GM23338 (cell line): ENCODE measurements at places on chromosomes 7 and 10. TPM values are rescaled to one million over a fixed set of nuclear protein-coding genes. Genes with fewer than 3 reads are reported as not detected.
A peak's percentile ranks its signal among the peaks of the same experiment; 100 is the strongest.

GRCh38 chr7:138755842-138756590 is 41.8 kb upstream of the TMEM213 start:
- DNase-seq: no peak

DNA sequence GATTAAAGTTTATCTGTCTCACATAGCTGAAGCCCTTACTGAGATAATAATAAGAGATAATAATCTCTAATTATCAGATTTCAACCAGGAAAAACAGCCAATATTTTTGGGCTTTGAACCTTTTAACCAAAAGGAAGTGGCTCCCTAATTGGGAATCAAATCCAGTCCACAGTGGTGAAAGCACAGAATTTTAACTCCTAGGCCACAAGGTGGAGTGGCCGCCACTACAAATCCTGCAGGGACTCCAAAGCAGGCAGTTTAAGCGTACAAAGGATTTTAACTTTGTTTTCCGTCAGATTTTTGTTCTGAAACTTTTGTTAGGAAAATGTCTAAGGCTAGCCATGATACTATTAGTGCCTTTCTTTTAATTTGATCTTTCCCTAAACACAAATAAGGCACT is 99.6 kb upstream of the CCNY start:
- DNase-seq: peak; percentile 22

GRCh38 chr10:753530-753929 is 64.1 kb upstream of the DIP2C start:
- DNase-seq: no peak

DNA sequence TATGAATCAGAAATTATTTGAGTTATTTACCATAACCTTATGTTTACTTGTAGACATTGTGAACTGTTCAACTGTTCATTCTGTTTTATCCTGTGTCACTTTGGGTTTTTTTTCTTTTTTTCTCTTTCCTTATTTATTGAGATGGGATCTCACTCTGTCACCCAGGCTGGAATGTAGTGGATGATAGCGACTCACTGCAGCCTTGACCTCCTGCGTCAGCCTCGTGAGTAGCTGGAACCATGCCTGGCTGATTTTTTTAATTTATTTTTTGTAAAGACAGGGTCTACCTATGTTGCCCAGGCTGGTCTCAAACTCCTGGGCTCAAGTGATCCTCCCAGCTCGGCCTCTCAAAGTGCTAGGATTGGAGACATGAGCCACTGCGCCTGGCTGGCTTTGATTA is 97.1 kb downstream of the CSTF2T start:
- no peak for DNase-seq

The ZNF467 gene
- 0.10 and 0.19 TPM in 2 replicates for total RNA-seq

The FAM221A gene
- 29.9 and 31.4 TPM in 2 replicates for total RNA-seq

GRCh38 chr7:120995654-120996053 is 7.1 kb downstream of the CPED1 start:
- no peak for DNase-seq

- peak; percentile 74 for DNase-seq
Measured at GRCh38 chr7:102433219-102434038, at the start of gene ORAI2. TSS of gene ORAI2 (plus strand) at chr7:102433575. CDS start at chr7:102438957, 5,382 bp downstream.

- no peak for DNase-seq
Measured at GRCh38 chr10:124001391-124002148, 91.8 kb downstream of the CHST15 start.

GRCh38 chr7:57363321-57363720 is 86.7 kb upstream of the ZNF716 start:
- DNase-seq: no peak

DNA sequence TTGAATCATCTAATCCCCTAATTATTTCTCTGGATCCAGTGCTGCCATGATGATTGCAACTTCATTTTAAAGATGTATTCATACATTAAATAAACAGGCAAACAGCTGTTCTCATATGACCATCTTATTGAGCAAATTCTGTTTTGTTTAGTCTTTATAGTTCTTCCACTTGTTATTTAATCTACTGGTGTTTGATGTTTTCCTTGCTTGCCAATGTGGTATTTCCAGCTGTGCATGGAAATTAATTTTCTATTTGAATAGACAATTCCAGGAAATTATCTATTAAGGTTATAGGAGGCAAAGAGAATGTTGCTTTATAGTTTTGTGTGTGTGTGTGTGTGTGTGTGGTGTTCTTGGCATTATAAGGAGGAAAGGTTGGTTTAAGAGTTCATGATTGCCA is 167.0 kb upstream of the PRPS1L1 start:
- no peak for DNase-seq

The SPAM1 gene
- total RNA-seq: not detected in 2 replicates

The HTR7 gene
- total RNA-seq: 41.0 and 42.2 TPM in 2 replicates

DNA sequence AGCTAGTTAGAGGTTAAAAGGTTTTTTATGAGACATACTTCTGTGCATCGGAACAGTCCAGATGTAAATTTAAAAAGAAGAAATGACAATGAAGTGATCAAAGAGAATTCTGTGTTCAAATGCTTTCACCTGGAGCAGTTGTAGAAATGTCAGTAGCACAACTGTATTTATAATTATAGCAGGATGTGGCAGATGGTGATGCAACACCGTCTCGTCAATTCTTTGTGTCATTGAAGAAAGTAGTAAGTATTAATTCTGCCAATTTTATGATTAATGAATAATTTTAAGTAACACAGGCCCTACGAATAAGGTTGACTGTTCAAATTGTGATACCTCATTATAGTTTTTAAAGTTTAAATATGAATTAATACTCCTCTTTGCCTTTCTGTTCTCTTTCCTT is 171.1 kb downstream of the ADK start:
- no peak for DNase-seq

DNA sequence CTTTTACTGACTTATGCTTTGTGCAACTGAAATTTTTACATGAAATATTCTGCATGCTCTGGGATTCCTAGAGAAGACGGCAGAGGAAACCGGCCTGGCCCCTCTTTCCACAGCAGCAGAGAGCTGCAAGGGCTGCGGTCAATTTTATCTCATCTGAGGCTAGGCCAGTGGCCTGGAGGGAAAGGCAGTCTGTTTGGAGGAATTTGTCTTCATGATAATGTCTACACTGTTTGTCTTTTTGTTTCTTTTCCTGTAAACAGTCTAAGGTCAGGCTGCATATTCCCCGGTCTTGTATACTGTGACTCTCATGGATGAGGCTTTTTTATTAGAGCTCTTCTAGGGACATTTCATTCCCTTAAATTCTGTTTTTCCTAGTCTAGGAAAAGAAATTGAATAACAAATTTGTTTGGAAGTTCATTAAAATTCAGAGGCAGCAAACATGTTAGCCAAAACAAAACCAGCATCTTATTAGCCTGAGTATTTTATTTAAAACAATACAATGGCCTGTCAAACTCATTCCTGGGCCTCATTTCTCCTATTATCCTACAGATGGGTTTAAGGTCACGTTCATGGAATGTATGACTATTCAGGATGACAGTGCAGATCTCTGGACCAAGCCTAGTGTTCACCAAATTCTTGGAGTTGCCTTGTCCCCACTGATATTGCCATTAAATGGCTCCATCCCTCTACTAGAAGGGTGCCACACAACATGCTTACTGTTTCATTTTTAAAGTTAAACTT is 26.4 kb downstream of the LAMB4 start:
- no peak for DNase-seq
